ENCODE measurements at places on chromosomes 5 and 9.

- DNase-seq: no peak
These were observed at the start of gene ARID3C for GRCh38 chr9:34628656-34629490. Gene ARID3C (minus strand): TSS chr9:34629066. CDS start chr9:34628014, 1,052 bp downstream.

GRCh38 chr5:154970759-154971158, 29.9 kb downstream of the MRPL22 start:
- DNase-seq: no peak

DNA sequence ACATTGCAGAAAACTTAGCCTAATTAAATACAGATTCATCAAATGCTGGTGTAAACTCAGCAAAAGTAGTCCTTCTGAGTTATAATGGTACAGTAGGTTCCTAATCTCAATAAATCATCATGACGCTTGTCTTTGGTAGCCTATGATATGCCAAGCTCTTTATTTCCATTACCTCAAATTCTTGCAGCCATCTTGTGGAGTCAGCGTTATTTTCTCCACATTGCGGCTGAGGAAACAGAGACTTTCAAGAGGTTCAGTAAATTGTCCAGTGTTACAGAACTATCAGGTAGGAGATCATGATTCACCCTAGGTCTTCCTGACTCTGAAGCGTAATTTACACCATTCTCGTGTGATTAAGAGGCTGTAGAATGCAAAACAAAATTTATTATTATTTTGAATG, 237.2 kb downstream of the PCSK5 start:
- DNase-seq: no peak

- no peak for DNase-seq
These were observed 129.6 kb downstream of the KCNIP1 start for GRCh38 chr5:170633235-170634081.

DNA sequence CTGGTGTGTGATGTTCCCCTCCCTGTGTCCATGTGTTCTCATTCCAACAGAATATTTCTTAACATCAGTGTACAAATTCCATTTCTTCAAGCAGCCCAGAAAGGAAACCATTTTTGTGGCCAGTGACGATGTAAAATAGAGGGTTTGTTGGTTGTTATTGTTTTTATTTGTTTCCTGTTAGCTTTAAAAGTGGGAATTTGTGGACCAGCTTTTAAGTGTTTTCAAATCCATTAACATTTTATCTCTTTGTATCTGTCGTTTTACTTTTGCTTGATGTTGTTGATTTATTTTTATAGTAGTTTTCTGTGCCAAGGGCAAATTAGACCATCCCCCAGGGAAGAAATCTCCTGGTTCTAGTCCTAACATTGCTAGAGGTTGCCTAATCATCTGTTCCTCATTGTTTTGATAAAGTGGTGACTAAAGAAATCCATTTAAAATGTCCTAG, 100.0 kb downstream of the GDNF start:
- DNase-seq: no peak

GRCh38 chr5:35316611-35317274, 86.5 kb upstream of the PRLR start:
- no peak for DNase-seq

DNA sequence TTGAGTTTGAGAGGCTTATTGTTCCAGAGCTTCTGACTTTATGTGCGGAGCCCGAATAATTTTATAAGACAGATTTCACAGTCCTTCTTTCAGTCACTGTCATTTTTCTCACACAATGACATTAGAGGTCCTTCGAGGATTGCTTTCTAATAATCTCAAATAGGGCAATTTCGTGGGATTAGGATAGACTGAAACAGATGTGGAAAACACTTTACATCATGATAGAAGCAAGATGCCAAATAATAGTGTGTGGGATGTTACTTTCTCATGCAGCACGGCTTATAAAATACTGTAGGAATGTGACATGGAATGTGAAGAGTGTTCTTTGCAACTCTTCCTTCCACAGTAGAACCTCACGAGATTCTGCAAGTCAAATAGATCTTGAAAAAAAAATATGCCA, 451.3 kb downstream of the SEMA5A start:
- no peak for DNase-seq

DNA sequence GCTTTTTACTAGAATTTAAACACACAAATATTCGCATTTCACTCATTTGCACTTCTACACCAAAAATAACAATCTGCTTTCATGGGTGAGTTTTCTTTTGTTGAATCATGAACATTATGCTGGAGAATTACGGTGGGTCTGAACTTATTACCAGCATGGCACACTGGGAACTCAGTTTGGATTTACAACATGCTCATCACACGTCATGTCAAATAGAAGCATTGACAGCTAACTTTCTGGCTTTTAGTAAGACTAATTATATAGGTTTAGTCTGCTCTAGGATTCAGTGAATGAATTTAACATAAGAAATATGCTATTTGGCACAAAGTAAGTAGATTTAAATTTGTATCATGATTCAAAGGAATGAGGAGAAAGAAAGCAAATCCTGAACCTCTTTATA, 290.4 kb downstream of the TMEM167A start:
- no peak for DNase-seq

DNA sequence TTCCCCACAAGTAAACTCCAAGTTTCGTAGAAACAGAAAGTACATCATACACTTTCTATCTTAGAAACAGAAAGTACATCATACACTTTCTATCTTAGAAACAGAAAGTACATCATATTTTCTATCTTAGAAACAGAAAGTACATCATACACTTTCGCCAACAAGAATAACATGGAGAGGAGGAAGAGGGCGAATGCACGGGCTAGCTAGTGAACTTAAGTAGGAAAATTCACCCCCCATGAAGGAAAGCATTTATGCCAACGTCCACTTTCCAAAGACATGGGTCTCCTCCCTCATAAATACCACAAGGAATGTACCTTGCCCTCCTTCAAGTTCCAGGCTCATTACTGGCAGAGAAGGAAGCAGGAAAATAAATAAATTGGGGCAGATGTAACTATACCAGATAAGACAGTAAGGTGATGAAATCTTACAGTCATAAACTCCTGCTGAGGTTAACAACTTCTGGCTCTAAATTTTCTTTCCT, 64.7 kb downstream of the FRMD3 start:
- no peak for DNase-seq

DNA sequence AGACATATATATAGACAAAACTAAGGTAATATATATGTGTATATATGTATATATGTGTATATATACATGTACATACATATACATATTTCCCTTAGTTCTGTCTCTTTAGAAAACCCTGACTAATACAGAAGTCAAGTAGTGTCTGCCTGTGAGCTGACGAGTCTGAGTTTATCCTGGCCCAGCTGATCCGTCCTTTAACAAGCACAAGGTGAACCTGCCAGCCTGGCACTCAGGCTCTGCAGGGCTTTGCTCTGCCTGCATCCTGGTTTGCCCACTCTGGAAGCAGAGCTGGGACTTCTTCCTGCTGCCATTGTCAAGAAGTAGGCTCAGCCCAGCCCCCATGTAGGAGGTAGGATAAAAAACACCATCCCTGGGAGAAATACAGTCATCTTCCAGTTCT, 388.0 kb downstream of the ICE1 start:
- DNase-seq: no peak

- no peak for DNase-seq
These were observed 48.4 kb downstream of the GALNT10 start for GRCh38 chr5:154238776-154239481.

- DNase-seq: no peak
These were observed 23.7 kb downstream of the RALGPS1 start for GRCh38 chr9:126938327-126938726.

DNA sequence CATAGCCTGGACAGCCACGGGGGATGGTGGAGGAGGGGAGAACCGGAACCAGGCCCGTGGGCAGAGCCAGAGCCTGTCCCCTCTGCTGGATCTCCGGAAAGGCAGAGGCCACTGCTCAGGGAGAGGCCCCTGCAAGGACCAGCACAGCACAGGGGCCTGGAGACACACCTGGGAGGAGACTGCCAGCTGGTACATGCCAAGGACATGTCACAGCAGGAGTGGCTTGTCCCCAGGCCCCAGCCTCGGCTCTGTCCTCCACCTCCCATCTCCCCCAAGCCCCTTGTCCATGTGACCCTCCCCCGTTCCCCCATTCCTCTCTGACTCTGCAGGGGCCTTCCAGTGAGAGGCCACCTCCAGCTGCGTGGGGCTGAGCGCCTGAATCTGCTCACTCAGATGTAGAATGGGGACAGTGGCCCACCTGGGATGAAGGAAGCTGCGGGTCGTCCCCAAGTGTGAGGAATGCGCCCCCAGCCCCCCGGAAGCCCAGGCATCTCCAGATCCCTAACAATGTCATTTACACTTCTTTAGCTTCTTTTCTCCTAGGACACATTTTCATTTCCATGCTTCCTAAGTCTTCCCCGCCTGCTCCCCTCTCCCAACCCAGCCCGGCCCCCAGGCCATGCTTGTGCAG, 349.6 kb upstream of the IRX2 start:
- no peak for DNase-seq

DNA sequence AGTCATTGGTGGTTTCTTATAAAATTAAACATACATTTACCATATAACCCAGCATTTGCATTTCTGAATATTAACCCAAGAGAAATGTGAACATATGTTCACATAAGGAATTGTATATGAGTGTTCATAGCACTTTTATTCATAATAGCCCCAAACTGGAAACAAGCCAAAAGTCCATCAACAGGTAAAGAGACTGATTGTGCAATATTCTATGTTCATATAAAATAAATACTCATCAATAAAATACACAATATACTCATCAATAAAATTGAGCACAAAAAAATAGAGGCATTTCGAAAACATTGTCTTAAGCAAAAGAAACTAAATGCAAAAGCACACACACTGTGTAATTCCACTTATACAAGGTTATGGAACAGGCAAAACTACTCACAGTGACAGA, 3.7 kb downstream of the SMIM23 start:
- no peak for DNase-seq

DNA sequence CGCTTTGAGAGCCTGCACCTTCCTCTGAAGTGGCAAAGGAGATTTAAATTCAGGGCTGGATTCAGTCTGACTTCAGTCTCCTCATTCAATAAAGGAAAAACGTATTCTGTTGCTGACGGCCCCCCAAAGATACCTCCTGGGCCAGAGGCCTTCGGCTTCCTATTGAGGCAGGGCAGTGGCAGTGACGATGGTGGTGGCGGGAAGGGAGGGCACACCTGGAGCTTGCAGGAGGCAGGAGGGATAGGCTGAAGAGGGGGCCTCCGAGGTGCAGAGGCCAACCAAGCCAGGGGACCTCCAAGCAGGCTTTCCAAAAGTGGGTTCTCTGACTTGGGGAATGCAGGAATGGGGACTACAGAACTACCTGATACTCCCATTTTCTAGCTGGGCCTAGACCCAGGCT, 15.9 kb downstream of the RNF44 start:
- no peak for DNase-seq

- DNase-seq: no peak
These were observed 509.2 kb downstream of the CDH10 start for GRCh38 chr5:24135536-24135935.

DNA sequence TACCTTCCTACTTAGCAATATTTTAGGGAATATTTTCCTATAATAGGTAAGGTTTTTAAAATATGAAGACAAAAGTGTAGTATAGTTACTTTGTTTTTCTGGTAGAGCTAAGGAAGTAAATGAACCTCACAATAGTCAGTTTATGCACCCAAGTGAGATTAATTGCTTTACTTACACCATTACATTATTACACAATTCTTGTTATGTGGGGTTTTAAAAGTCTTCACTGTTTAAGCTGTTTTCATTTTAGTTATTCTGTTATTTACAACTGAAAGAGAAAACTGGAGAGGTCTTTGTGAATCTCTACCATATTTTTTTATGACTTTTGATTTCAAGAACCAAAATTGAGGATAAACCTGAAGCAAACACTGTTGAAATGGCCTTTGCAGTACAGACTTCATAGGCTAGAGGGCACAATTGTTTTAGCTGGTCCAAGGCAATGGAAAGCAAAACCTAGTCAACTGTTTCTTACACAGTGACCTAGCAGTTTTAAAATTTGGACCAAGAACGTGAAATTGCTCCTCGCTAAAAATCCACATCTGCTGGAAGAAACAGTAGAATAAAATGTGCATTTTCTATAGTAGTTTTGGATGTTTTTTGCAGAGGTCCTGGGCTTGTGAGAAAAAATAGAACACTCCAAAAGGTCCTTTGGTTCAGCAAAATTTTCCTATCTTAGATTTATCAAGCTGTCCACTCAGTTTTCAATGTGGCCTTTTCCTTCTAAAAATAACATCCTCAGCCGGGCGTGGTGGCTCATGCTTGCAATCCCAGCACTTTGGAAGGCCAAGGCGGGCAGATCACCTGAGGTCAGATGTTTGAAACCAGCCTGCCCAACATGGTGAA, 66.4 kb upstream of the FER start:
- no peak for DNase-seq

GRCh38 chr9:108475813-108476212, 380.0 kb downstream of the ACTL7B start:
- DNase-seq: no peak

DNA sequence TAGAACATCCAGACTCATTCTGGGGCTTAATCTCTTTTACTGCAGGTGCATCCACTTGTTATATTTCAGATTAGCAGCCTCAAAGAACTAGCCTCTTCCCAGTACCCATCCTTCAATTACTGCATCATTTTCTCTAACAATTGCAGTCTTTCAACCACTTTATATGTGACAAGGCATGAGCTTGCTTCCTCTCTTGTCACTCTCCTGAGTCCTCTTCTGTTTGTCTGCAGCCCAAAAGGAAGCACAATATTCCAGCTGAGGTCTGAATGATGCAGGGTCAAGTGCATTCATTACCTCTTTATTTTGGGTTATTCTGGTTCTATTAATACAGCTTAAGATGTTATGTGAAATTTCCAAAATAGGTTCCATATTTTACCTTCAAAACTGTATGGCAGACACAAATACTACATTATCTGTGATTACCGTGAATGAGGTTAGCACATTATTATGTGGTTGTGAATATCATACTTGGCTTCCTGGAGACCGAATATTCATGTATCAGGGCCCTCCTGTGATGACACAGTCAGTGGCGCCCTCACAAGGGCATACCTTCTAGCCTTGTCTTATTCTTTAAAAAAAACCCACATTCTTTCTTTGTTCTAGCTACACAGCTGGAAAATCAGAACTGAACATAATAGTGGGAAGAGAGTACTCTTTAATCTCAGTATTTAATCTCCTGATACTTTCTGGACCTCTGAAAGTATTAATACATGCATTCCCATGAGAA, 323.8 kb downstream of the PDE4D start:
- no peak for DNase-seq

- no peak for DNase-seq
These were observed 148.7 kb upstream of the IL12B start for GRCh38 chr5:159478950-159479349.

- DNase-seq: no peak
These were observed 33.5 kb upstream of the HSPB3 start for GRCh38 chr5:54421976-54422375.

DNA sequence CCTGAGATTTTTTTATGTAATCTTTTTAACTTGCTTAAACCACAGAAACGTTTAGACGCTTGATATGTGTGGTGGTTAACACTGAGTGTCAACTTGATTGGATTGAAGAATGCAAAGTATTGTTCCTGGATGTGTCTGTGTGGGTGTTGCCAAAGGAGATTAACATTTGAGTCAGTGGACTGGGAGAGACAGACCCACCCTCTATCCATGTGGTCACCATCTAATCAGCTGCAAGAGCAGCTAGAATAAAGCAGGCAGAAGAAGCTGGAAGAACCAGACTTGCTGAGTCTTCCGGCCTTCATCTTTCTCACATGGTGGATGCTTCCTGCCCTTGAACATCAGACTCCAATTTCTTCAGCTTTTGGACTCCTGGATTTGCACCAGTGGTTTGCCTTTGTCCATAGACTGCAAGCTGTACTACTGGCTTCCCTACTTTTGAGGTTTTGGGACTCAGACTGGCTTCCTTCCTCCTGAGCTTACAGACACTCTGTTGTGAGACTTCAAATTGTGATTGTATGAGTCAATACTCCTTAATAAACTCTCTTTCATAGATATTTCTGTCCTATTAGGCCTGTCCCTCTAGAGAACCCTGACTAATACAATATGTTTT, 816.0 kb upstream of the CDH9 start:
- DNase-seq: no peak
